ENCODE measurements at places on chromosomes 6 and 20.

DNA sequence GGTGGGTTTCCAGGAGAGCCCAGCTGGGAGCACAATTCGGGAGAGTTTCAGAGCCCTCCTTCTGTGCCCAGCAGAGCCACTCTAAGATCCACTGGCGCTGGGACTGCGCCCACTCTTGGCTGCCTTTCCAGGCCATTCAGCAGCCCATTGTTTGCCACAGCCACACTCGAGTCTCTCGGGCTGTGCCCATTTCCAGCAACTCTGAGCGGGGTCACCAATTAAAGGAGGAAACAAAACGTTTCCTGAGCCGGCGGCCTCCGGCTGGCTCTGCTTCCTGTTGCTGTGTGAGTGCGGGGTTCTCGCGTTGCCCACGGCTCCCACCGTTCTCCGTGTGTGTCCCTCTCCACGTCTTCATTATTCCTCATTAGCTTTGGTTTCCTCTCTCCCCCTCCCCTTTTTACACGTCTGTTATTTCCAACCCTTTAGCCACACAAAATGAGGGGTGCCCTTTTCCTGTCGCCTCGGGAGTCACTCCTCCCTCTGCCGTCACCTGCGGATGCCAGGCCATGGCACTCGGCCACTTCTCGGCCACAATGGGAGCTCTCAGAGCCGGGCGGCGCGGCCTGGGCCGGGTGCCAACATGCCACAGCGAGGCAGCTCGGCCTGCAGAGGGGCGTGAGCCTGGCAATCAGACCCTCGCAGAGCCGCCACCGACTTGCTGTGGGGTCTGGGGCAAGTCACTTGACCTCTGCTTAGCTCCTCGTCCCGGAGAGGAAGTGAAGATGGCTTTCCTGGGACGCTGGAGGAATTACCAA lies 94.3 kb upstream of the NKX2-2 start:
- no peak for DNase-seq

- DNase-seq = no peak
These were observed 398.6 kb downstream of the KHDRBS2 start for GRCh38 chr6:61887423-61887822.

- DNase-seq = no peak
These were observed 485.9 kb upstream of the JAG1 start for GRCh38 chr20:11159728-11160127.

- DNase-seq = no peak
These were observed 39.3 kb upstream of the C20orf144 start for GRCh38 chr20:33622705-33623365.

- DNase-seq = no peak
These were observed 870.1 kb downstream of the C6orf118 start for GRCh38 chr6:164439331-164439730.

DNA sequence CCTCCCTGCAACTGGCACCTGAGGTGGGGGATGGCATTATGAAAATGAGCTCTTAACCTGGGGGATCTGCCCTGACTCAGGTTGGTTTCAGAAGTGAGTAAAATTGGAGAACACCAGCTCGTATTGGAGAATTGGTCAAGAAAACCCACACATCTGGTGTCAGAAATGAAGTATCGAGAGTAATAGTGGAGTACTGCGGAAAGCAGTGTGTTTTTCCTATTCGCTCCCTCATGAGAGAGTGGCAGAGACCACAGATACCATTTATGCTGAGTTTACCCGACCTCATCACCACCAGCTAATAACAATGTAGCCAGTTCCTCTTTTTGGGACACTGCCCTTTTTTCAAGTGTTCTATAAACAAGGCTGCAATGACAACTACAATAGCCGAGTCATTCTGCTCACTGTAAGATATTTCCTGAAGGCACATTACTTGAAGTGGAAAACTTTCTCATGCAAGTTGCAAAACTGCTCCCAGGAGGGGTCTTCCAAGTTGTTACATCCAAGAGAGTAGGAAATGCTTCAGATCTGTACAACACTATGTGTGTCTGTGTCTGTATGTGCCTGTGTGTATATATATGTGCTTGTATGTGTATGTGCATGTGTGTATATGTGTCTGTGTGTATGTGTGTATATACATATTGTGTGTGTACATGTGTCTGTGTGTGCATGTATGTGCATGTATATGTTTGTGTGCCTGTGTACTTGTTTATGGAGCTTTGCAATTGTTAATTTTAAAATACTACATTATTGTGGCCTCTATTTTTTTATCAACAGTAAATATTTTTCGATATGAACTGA lies 106.0 kb upstream of the CST7 start:
- DNase-seq = no peak

DNA sequence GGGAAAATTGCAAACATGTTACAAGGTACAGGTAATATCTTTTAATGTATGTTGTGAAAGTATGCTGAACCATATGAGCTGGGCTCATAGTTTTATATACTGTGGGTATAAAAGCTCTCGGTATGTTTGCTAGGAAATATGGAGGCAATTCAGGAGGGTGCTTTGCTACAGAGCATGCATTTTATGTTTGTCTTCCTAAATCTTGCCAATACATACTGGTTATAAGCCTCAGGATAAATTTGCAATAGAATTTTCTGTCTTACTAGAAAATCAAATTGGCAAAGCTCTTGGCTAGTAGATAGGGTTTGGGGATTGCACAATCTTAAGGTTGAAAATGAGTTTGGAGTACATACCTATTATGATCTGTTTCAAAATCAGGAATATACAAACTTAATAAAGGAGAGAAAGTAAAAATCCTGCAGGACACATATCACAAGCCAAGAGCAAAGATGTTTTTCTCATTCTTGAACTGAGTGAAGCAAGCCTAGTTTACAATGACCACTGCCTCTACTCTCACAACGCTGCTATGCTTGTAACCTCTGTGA lies 751.2 kb downstream of the HDGFL1 start:
- DNase-seq = no peak

DNA sequence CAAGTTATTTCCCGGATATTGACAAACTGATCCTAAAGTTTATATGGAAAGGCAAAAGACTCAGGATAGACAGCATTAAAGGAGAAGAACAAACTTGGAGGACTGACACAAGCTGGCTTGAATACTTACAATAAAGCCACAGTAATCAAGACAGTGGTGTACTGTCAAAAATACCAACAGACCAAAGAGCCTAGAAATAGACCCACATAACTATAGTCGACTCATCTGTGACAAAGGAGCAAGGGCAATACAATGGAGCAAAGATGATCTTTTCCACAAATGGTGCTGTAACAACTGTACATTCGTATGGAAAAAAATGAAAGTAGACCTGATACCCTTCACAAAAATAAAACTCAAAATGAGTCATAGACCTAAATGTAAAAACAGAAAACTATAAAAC lies 46.0 kb downstream of the ABHD12 start:
- DNase-seq = no peak

DNA sequence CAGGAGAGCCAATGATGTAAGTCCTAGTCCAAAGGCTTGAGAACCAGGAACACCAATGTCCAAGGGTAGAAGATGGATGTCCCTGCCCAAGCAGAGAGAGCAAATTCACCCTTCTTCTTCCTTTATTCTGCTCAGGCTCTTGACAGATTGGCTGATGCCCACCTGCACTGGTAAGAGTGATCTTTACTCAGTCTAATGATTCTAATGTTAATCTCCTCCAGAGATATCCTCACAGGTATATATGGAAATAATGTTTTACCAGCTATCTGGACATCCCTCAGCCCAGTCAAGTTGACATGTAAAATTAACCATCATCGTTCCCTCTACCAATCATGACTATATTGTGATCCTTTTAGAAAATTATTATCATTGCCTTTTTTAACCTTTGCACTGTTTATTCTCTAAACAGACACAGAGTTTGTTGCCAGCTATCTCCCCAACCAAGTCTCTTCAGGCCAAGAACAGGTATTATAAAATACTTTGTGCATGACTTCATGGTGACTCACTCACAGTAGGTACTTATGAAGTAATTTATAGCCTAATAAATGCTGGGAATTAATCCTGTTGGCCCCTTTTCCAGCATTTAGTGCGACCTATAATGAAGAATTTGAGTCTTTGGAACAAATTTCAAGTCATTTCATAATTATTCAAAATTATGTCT lies 26.2 kb upstream of the TSHZ2 start:
- no peak for DNase-seq

- no peak for DNase-seq
These were observed 8.8 kb upstream of the OSTM1 start for GRCh38 chr6:108083349-108083748.

DNA sequence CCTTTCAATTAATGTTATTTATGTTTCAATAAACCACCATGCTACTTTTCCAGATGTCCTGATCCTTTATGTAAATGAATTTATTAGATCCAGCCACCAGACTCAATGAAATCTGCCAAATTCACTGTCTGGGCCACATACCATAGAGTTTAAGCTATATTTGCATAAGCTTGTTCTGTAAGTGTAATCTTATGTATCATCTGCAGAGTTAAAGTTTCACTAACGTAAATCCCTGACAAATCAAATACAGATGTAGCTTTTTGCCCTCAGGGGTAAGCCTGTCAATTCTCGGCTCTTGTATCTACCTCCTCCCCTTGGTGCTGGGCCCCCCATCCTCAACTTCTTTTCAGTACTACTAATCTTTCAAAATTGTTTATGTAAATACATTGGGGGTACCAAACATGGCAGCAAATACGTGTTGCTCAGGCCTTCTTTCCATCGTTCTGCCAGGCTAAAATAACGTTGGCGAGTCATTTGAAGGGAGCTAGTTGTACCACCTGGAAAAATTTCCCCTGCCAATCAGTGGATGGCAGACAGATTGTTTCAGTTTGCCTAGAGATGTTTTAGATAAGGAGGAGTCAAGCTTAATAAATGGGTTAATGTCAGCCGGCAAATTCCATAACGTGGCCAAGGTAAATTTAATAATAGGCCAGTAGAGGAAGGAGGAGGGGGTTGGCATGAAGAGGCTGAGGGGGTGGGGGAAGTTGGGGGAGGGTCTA lies 79.6 kb downstream of the RPS12 start:
- no peak for DNase-seq

DNA sequence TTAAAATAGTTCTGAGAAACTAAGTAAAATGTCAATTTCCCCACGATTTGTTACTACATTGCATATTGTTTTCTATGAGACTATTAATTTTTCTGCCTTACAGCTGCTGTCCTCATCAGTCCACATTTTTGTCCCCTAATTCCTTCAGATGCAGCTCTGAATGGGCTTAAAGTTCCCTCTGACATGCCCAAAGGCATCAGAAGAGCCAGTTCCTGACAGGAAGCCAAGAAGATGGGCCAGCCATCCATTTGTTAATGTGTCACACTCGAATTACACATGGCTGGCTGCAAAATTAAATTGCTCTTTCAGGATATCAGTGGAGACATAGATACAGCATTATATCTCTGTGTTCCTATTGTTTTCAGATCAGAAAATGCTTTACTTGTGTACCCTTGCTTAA lies 1223.0 kb downstream of the EPHA7 start:
- DNase-seq = no peak

DNA sequence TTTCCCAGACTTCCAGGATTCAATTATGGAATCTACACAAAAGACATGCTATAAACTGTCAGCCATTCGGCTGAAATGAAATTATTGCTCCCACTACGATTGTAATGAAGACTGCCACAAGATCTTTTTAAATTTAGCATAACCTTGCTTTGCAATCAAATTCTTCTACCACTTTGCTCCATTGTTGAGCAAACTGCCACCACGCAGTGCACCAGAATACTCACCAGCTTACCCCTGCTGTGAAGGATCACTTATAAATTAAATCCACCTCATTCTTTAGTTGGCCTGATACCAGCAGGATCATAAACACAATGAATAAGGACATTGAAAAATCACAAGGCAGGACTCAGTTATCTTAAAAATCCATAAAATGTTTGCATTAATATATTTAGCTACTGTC lies 151.8 kb upstream of the PRND start:
- no peak for DNase-seq

GRCh38 chr6:104014163-104014959 lies 845.4 kb downstream of the HACE1 start:
- DNase-seq = no peak
